ENCODE measurements at places on chromosomes 16 and 17.

DNA sequence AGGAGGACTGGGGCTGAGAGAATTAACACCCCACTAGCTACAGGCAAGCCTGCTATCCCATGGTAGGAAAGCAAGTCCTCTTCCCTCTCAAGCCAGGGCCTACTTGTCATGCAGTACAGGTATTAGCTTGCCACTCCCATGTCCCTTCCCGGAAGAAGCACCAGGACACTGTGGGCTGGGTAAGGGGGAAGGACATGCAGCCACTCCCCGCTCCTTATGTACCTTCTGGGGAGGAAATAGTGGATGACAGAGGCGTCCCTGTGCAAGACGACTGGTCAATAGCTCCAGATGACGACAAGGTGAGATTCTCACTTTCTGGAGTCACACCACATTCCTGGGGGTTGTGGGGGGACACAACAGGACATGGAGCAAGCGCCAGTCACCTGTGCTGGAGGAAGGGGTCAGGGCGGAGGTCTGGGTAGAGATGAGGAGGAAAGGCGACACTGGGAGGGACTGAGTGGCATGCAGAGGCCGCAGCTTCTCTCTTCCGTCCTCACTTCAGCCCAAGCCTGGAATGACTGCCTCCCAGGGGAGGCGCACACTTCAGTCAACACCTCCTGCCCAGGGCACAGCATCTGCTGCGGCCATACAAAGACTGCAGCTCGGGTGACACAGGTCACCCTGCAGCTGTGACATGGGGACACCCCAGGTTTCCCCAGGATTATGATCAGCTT lies 15.1 kb upstream of the FOXJ1 start:
- DNase-seq, result no peak

- no peak for DNase-seq
Observed at GRCh38 chr16:31143011-31143693, 6.7 kb downstream of the PRSS36 start.

DNA sequence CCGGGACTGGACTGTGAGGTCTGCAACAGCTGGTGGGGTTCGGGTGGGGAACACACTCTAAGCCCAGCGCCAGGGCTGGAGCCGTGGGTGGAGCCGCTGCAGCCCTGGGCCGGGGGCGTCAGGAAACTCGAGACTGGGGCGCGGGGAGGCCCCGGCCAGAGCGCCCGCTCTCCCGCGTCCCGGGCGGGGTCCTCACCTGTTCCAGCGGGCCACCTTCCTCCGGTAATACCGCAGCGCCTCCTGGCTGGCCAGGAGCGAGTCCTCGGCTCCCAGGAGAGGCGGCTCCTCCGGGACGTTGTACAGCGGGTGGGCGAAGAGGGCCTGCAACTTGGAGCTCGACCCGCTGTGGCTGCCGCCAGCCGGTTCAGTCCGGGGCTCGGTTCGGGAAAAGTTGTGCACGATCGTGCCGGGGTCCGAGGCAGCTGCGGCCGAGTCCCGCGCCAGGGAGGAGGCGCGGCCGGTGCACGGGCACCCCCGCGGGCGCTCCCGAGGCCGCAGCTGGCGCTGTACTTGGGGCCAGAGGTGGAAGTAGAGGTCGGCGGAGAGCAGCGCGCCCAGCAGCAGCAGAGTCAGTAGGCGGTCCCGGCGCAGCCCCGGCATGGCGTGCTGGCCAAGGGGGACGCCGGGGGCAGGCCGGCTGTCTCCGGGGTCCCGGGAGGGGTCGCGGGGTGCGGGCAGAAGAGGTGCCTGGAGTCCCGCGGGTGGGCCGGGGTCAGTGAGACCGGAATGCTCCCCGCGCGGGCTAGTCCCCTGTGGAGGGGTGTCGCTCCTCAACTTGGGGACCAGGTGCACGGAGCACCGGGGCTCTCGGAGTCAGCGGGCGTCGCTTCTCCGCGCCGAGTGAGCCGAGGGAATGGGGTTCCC lies 868 bp downstream of the FAM20A start:
- no peak for DNase-seq

DNA sequence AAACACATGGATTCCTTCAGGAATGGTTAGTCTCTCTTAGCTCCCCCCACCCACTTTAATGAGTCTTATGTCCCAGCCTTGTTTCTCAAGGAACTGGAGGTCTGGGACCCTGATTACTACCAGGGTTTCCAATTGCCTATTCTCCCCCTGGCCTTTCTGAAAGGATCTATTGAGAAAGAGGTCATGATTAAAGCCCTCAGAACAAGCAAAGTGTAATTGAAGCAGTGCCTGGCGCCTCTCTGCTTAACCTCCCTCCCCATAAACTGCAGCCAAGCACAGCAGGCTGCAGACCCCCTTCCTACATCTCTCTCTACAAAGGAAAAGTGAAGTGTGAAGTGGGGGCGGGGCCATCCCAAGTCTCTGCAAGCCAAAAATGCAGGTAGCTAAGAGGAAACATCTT lies 159.7 kb upstream of the CDH11 start:
- no peak for DNase-seq

- no peak for DNase-seq
Observed at GRCh38 chr17:27218719-27219488, 75.0 kb upstream of the WSB1 start.

GRCh38 chr16:19167710-19168370 lies at the start of gene SYT17:
TSS of gene SYT17 (plus strand) at chr16:19168240. CDS start at chr16:19168647, 407 bp downstream.
- DNase-seq, result no peak

DNA sequence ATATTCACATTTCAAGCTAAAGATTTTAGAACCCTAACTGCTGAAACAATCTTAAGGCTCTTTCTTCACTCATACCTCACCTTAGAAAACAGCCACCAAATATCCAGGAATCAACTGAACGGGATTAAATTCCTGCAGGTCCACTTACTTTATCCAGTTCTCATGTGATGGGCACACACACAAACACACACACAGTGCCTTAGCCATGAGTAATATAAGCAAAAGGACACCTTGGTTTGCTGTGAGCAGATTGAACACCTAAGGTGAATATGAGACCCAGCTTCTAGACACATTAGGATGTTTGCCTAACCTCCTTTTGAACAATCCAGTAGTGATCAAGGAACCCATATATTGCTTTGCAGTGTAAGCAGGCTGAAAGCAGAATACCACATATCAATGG lies 81.5 kb downstream of the TUBD1 start:
- DNase-seq, result no peak

DNA sequence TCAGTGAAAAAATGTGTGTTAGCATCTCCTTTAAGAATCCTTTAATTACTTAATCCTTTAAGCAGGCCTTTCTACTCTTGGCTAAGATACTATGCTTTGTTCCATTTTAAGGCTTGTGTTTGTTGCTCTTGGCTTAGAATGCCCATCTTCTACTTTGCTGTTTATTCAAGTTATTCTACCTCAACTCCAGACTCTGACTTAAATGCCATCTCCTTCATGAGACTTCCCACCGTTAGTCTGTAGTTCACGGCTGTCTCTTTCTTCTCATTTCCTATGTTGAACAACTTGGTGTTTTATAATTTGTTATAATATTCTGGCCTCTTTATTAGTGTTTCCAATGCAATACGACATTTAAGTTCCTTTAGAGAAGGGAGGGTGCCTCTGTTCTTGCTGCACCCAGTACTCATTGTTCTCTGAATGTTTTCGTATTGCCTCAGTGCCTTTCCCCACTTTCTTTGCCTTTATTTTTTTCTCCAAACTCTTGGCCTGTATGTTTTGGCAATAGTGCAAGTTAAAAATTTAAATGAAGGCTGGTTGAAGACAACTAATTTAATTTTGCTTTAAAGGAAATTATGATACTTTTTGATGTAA lies 6.1 kb upstream of the KRT10 start:
- no peak for DNase-seq

GRCh38 chr16:78902321-78902720 lies 698.2 kb downstream of the MAF start:
- no peak for DNase-seq

DNA sequence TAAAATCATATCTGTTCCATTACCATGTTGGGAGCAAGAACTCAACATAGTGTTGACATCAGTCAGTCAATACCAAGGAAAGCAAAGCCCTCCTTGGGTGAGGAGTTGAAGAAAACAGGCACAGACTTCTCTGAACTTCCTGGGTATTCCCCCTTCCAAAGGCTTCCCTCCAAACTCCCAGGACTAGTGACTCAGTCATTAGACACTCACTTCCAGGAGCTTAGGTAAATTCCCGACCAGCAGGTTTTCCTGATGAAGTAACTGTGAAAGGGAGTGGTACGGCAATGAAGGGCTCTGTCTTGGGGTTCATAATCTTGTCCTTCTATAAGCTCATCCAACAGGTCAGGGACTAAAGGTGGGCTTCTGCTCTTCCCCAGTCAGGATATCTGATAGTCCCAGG lies 293.8 kb upstream of the AXIN2 start:
- DNase-seq, result no peak

GRCh38 chr17:62657145-62657665 lies 29.7 kb downstream of the MRC2 start:
- DNase-seq, result no peak

DNA sequence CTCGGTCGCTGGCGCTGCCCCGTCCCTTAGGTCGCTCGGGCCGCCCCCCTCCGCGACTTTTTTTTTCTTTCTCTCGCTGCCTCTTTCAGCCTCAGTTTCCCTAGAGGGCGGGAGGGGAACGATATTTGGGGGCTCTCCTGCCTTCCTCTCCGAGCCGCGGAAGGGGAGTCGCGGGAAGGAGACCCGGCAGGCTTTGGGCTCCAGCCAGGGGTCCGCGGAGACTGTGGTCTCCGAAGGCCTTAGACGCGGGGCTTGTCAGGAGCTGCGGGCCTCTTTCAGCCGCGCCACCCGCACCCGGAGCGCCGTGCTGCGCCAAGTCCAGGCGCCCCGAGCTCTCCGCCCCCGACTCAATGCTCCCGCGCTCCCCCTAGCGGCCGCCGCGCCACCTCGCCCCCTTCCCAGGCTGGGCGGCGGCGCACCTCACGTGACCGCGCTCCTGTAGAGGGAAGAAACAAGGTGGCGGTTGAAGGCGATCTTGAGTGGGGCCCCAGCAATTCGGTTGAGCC lies at the start of gene LRRC37B:
Gene LRRC37B (plus strand): TSS at position 427 of the 506 bp plus-strand sequence. CDS start 14,010 bp downstream, outside the sequence.
- peak; percentile 88 for DNase-seq

DNA sequence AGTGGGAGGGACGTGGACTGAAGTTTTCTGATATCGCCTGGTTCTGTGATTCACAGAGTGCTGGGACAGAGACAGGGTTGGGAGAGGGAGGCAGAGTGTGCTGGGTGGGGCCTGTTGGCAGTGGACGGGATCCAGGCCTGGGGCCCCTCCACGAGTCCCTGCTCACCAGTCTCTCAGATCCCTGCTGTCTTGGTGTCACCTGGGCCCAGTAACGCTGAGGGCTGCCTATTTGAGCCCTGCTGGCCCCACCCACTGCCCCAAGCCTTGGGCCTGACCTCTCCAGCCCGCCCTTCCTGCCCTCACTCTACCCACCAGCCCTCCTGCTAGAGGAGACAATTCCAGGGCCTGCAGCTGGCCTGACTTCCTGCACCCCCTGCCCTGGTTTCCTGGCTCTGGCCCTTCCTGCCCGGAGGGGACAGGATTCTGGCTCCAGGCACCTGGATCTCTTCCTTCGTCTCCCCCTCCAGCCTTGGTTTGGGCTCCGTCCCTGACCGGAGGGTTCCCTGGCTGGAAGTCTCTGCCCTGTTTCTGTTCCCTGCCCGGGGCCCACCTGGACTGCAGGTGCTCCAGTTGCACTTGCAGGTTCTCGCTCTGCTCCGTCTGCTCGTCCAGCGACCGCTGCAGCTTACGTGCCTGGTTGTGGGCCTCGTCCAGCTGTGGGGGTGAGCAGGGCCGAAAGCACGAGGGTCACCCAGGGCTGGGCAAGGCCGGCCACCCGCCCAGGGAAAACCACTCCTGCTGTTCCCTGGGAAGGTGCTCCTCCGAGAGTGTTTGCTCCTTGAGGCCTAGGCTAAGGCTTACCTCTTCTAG lies 21.4 kb downstream of the CCDC102A start:
- no peak for DNase-seq

DNA sequence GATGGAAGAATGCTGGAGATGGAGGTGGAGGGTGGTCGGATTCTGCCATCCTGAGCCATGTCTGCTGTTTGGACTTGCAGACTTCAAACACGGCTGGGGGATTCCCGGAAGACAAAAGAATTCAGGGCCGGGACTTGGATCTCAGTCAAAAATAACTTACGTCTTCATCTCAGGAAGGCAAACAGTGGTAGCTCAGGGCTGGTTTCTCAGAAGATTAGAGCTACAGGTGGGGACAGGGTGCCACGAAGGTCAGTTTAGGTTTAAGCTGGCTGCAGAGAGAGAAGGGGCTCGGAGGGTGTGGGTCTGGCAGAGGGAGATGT lies 4.3 kb upstream of the RHBDL3 start:
- no peak for DNase-seq

GRCh38 chr17:296906-297690 lies 55.5 kb downstream of the RPH3AL start:
- DNase-seq, result no peak

- peak; percentile 55 for DNase-seq
Observed at GRCh38 chr17:42673885-42674754, 2.7 kb downstream of the PLEKHH3 start.

DNA sequence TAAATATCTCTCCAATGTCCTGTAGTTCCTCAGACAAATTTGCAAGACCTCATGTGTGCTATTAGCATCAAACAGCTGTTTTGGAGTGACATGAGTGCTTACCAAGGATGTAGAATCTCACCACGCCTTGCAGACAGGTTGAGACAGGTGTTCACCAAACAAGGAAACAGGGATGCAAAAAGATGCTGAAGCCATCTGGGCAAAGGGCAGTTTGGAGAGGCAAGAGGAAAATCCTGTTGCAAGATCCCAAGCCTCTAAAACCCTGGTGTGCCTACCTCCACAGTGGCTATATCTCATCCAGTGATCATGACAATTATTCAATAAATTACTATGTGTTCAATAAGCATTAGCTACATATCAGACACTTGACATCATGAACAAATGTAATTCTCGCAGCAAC lies 373.7 kb downstream of the SOX9 start:
- DNase-seq, result no peak

GRCh38 chr17:81659038-81659437 lies 2.7 kb upstream of the PDE6G start:
- DNase-seq, result no peak

DNA sequence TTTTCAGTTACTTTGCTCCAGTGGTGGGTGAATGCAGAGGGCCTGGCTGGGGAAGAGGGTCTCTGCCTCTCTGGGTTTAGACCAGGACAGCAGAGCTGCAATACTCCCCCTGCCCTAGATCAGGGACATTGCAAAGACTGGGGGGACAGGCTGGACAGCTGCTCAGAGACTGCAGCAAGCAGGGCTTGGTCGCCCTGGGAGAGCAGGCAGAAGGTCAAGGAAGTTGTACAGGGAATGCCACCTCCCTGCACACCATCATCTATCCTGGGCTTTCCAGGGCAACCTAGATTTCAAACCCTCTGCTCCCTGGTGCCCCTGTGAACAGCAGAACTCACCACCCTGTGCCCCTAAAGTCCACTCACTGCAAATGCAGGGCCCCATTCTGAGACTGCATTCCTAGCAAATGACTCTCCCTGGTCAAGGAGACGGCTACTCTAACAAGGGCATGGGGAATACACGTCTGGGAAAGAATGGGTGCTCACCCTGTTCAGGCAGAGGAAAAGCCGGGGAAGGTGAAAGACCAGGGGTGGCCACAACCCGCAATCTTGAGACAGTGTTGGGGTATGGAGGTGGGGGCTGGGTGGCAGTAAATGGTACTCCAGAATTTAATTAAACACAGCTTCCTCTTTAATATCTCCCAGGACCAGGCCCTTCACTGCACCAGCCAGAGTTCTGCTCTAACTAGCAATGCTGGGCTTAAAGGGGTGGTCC lies 1.0 kb downstream of the KIFC3 start:
- DNase-seq, result no peak

- no peak for DNase-seq
Observed at GRCh38 chr17:34665150-34665806, 85.9 kb downstream of the TMEM132E start.

- no peak for DNase-seq
Observed at GRCh38 chr17:76088868-76089576, 10.0 kb downstream of the ZACN start.

Measured in T-cell (primary cell).